ENCODE measurements at places on chromosomes 6 and 20.
A peak's percentile ranks its signal among the peaks of the same experiment; 100 is the strongest.

- DNase-seq, result no peak
- no peak overlapping the region for H3K4me3 ChIP-seq
- H3K27ac ChIP-seq, result no peak overlapping the region
These were observed 10.9 kb downstream of the DEFB129 start for GRCh38 chr20:237929-238328.

DNA sequence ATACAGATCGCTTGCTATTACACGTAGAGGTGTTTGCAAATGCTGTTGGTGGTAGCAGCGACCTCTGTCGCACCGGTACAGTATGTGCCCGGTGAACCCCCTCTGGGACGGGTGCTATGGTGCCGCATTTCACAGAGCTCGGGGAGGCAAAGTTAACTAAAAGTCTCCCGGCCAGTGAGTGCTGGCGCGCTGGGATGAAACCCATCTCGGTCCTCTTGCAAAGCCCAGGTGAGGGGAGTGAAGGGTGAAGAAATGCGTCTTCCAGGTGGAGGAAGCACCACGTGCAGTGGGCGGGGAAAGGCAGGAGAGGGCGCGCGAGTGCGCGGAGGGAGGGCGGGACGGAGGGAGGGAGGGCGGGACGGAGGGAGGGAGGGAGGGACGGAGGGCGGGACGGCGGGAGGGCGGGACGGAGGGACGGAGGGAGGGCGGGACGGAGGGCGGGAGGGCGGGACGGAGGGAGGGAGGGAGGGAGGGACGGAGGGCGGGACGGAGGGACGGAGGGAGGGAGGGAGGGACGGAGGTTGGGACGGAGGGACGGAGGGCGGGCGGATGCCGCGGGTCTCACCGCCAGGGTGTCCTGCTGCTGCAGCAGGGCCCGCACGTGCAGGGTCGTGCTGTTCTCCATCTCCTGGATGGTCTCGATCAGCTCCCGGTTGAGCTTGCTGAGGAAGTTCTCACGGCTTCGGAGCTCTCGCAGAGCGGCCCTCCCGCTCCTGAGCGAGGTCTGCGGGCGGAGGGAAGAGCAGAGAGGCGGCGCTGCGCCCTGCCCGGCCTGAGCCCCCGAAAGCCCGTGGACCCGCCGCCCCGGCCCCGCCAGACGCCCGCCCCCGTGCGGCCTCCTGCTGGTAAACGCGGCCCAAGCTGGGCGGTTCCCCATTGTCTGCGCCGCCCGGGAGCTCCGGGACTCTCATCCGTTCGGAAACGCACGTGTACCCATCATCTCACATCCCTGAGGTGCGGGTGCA, 11.7 kb downstream of the C20orf96 start:
- H3K27ac ChIP-seq, result peak overlapping the region; percentile 12
- peak overlapping the region; percentile 16 for H3K4me3 ChIP-seq
- H3K27me3 ChIP-seq, result no peaks in the 10 kb centered on the region
- no peaks in the 10 kb centered on the region for H3K36me3 ChIP-seq
- H3K4me1 ChIP-seq, result no peaks in the 10 kb centered on the region

DNA sequence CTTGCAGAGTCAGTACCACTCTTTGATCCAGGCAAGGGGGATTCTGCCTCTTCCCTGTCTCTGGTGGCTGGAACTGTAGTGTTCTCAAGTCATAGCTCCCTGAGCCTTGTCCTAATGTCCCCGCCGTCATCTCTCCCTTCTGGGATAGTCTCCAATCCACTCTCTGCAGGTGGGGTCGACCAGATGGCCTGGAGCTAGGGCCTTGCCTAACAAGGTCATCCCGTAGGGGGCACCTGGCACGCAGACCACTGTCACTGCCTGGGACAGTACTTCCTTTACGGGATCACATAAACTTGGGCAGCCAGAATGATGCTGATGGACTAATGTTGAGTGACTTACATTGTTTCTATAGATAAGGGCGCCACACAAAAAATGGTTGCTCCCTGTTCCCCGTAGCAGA, 118.9 kb upstream of the SLC22A23 start:
- no peak overlapping the region for H3K4me3 ChIP-seq
- H3K36me3 ChIP-seq, result no peaks in the 10 kb centered on the region
- H3K27me3 ChIP-seq, result no peaks in the 10 kb centered on the region
- no peak overlapping the region for H3K27ac ChIP-seq
- H3K4me1 ChIP-seq, result no peaks in the 10 kb centered on the region

- H3K4me1 ChIP-seq, result peaks cover 5% of the 10 kb centered on the region
- H3K4me3 ChIP-seq, result no peak overlapping the region
- no peak for DNase-seq
- no peaks in the 10 kb centered on the region for H3K36me3 ChIP-seq
These were observed 44.8 kb upstream of the RNGTT start for GRCh38 chr6:89008001-89008814.

DNA sequence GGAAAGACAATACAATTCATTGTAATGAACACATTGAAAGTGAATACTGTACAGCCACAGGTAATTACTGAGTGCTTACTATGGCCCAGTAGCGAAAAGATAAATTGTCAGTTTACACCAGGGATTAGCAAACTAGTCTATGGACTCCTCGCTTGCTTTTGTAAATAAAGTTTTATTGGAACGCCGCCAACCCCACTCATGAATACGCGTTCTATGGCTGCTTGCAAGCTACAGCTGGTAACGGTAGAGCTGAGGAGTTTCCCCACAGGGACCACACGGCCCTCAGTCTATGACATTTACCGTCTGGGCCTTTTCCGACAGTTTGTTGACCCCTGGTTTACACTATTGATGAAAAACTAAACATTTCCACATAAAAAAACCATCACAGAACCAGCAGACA, 24.2 kb downstream of the LAMA5 start:
- H3K4me1 ChIP-seq, result no peaks in the 10 kb centered on the region
- H3K27me3 ChIP-seq, result no peaks in the 10 kb centered on the region
- no peak overlapping the region for H3K4me3 ChIP-seq
- H3K27ac ChIP-seq, result no peak overlapping the region
- no peak for DNase-seq

DNA sequence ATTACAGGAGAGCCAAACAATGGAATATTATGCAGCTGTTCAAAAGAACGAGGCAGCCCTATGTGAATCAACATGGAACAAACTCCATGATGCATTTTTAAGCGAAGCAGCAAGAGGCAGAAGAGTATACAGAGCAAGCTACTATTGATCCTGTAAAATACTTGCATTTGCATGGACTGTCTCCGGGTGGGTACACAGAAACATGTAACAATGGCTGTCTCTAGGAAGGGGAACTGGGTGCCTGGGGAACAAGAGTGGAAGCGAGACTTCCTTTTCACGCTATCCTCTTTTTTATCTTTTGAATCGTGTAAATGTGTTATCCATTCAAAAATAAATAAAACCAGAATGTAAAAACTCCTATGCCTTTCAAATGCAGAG, 93.3 kb upstream of the SIRPA start:
- peaks cover 5% of the 10 kb centered on the region for H3K27me3 ChIP-seq
- peaks cover 7% of the 10 kb centered on the region for H3K4me1 ChIP-seq
- no peaks in the 10 kb centered on the region for H3K36me3 ChIP-seq
- no peak for DNase-seq

DNA sequence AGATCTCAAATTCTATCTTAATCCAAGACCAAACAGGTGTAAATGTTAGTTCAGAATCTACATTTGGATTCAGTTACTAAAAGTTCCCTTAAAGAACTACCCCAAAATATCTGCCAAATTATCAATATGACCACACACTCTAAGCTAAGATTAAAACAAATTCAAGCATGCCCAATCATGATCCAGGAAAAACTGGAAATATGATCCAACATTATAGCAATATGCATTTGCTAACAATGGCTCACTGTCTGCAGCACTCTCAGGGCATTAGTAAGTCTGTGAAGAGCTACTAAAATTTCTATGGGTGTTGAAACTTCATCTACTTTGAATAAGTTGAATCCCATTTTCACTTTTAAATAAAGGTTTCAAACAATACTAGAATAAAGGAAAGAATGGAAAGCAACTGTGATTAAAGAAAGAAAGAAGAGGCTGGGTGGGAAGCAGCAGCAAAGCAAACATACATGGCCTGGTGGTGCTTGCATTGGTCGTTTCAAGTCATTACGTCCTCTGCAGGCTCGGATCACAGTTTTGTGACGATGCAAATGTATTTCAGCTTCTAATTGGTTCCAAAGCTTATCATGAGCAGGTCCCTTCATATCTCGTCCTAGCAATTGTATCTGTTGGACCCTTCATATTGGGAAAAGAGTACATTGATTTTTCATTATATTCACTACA, 29.2 kb downstream of the GOPC start:
- H3K27ac ChIP-seq, result no peak overlapping the region
- no peak for DNase-seq
- H3K36me3 ChIP-seq, result no peaks in the 10 kb centered on the region
- H3K4me3 ChIP-seq, result no peak overlapping the region
- H3K4me1 ChIP-seq, result no peaks in the 10 kb centered on the region
- H3K27me3 ChIP-seq, result no peaks in the 10 kb centered on the region

GRCh38 chr6:37381579-37381978, 27.8 kb downstream of the RNF8 start:
- H3K4me3 ChIP-seq, result no peak overlapping the region
- no peaks in the 10 kb centered on the region for H3K27me3 ChIP-seq
- no peak for DNase-seq

DNA sequence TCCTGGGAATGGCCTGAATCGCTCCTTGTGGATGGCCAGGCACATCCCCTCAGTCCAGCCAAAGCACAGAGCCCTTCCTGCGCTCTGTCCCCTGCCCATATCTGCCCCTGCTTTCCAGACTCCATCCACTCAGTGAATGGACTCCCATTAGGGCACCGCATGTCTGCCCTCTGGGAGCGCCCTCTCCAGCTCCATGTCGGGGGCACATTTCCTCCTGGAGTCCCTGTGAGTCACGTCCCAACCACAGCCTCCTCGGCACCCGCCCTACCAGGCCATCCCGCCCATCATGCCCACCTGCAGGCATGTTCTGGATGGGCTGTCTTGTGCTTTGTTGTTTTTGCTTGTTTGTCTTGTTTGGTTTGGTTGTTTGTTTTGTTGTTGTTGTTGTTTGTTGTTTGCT, 96.8 kb downstream of the PSMB1 start:
- H3K27me3 ChIP-seq, result no peaks in the 10 kb centered on the region
- H3K4me1 ChIP-seq, result peaks cover 11% of the 10 kb centered on the region
- no peaks in the 10 kb centered on the region for H3K36me3 ChIP-seq
- no peak overlapping the region for H3K4me3 ChIP-seq
- no peak overlapping the region for H3K27ac ChIP-seq

DNA sequence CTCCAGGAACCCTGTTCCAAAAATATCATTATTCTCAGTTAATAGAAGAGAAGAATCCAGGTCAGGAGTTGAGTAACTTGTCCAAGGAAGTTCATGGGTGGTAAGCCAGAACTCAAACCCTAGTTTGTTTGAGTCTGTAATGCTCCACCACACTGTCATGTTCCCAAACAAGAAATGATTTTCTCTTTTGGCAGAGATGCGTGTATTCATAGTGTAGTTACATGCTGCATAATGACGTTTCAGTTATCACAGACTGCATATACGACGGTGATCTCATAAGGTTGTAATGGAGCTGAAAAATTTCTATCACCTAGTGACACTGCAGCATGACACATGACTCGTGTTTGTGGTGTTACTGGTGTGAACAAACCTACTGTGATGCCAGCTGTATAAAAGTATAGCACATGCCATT, 102.6 kb downstream of the TULP4 start:
- no peak for DNase-seq
- H3K4me1 ChIP-seq, result no peaks in the 10 kb centered on the region
- no peaks in the 10 kb centered on the region for H3K27me3 ChIP-seq
- no peak overlapping the region for H3K27ac ChIP-seq
- H3K4me3 ChIP-seq, result no peak overlapping the region
- peaks cover 12% of the 10 kb centered on the region for H3K36me3 ChIP-seq

DNA sequence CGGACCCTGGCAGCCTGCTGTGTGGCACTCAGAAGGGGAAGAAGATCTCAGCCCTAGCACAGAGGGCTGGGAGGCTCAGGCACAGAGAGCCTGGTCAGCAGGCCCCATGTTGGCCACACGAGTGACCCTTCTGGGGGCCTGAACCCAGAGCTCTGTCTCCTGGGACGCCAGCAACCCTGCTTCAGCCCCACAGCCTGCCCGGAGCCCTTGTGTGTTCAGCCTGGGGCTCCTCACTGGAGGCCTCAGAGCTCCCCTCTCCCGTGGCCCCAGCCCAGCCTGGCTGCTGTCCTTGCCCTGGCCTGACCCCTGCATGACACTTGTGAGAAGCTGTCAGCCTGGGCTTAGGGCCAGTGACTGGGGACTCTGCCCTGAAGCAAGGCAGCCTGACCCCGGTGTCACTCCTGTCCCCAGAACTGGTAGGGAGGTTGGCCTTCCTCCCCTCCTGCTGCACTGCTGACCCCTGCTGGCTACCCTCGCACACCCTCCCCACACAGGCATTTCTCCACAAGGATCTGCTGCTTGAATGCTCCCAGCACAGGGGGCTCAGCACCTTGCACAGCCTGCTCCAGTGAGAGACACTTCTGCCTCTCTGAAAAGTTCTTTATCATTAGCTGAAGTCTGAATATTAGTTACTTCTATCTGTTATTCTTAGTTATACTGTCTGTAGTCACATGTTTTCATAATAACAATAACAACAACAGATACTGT, 15.4 kb upstream of the IP6K3 start:
- H3K27ac ChIP-seq, result no peak overlapping the region
- no peaks in the 10 kb centered on the region for H3K27me3 ChIP-seq
- H3K4me3 ChIP-seq, result no peak overlapping the region
- H3K36me3 ChIP-seq, result no peaks in the 10 kb centered on the region

DNA sequence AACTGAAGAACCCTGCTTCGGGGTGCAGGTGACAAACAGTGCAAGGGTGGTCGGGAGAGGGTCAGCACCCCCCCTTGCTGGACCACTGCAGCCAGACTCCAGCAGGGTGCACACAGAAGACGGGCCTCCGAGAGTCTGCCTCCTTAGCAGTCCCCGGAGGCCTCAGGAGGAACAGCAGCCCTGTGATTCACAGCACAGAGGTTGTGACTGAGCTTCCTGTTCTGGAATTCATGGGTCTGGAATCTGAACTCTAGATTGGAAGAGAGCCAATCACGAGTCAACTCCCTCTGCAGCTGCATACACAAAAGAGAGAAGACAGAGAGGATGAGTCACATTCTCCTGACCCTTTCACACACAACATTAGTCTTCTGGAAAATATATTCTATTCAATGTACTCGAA, 249.0 kb upstream of the OPRM1 start:
- DNase-seq, result no peak
- H3K27ac ChIP-seq, result no peak overlapping the region
- no peaks in the 10 kb centered on the region for H3K36me3 ChIP-seq
- no peaks in the 10 kb centered on the region for H3K27me3 ChIP-seq

DNA sequence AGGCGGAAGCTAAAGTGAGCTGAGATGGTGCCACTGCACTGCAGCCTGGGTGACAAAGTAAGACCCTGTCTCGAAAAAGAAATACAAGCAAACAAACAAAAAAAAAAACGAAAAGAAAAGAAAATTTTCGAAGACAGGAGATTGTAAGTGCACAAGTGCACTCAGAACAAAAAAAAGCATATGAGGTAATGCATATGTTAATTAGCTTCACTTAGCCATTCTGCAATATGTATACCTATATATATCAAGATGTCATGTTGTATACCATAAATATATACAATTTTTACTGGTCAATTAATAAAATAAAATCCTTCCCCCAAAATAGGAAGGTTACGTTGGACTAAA, 127.5 kb downstream of the RIN2 start:
- H3K27me3 ChIP-seq, result no peaks in the 10 kb centered on the region
- no peak for DNase-seq
- peak overlapping the region; percentile 30 for H3K4me3 ChIP-seq
- H3K36me3 ChIP-seq, result no peaks in the 10 kb centered on the region
- H3K27ac ChIP-seq, result peak overlapping the region; percentile 82

GRCh38 chr20:6091661-6092060, 31.2 kb downstream of the FERMT1 start:
- H3K36me3 ChIP-seq, result no peaks in the 10 kb centered on the region
- no peak overlapping the region for H3K27ac ChIP-seq
- no peaks in the 10 kb centered on the region for H3K27me3 ChIP-seq

GRCh38 chr6:158835616-158836221, 16.6 kb upstream of the EZR start:
- H3K27me3 ChIP-seq, result no peaks in the 10 kb centered on the region
- H3K4me3 ChIP-seq, result no peak overlapping the region
- no peaks in the 10 kb centered on the region for H3K36me3 ChIP-seq
- no peak for DNase-seq
